ENCODE measurements at places on chromosomes 16 and 17.
A peak's percentile ranks its signal among the peaks of the same experiment; 100 is the strongest.

GRCh38 chr17:66956941-66957340, 7.6 kb upstream of the CACNG4 start:
- DNase-seq: no peak

GRCh38 chr17:66783656-66784381, 51.1 kb upstream of the CACNG5 start:
- DNase-seq: no peak

DNA sequence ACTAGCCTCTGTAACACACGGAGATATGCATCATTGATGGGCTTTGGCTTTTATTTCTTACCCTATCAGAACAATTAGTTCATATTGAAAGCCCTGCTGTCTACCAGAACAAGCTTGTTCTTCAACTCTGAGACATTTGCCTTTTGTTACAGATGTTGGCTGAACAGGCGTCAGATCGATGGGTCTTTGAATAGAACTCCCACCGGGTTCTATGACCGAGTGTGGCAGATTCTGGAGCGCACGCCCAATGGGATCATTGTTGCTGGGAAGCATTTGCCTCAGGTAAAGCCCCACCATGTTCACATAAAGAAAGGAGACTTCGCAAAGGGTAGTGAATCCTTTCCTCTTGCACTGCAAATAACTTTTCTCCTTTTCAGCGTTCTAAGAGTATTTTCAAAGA, 232.1 kb downstream of the PHKB start:
- no peak for DNase-seq

- DNase-seq: no peak
Measured at GRCh38 chr17:41799366-41799765, 12.4 kb downstream of the P3H4 start.

DNA sequence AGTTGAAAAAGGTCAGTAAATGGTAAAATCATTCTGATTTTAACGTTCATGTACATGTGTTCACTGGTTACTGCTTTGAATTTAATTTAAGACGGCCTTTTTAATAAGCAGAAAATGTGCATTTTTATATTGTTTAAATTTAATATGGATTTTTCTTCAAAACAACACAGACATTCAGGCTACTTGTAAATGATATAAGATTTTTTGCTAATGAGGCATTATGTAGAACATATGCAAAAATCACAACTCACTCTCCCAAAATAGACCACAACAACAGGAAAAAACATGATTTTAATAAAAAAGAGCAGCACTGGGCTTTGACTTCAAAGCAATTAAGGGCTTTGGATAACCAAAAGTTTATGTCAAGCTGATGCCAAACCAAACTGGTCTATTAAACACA, 22.3 kb downstream of the RPGRIP1L start:
- no peak for DNase-seq

DNA sequence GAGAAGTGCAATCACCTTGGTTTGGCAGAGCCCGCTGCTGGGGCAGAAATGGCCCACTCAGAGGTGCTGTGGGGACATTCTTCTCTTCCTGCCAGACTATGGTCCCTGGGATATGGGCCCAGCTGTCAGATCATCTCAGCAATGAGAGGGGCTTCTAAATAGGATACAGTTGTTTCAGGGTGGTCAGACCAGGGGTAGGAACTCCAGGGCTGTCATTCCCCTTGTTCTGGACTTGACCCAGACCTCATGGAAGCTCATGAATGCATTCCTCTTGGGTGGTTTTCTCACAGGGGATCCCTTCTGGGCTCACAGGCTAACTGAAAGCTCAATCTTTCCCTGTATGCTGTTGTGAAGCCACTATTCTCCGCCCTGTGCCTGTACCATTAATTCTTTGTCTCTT, 347.2 kb downstream of the SLC39A11 start:
- DNase-seq: no peak

DNA sequence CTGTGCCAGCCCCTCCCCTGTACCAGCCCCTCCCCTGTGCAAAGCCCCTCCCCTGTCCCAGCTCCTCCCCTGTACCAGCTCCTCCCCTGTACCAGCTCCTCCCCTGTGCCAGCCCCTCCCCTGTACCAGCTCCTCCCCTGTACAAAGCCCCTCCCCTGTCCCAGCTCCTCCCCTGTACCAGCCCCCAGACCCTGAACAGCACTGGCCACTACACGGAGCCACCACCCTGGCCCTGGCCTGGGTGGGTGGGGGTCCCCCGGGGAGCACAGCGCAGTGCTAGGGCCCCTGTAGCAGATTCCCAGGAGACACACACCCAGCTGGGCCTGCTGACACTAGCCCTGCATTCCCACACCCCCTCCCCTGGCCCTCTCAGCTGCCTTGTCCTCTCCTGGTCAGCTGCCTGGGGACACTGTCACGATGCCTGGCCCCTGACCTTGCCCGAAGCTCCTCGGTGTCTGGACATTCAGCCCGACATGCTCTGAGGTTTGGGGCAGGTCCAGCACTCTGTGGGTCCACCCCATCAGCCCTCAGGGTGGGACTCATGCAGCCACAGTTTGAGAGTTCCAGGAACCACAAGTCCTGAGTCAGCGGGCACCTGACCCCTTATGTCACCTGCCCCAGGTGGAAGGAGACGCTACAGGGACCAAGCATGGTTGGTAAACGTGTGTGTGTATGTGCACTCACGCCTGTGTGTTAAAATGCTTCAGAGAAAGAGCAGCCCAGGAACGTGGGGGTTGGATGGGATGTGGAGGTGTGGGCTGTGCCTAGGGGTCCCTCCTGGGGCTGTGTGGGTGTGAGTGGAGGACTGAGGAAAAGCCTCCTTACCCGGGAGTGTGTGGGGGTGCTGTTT, 114.2 kb downstream of the METRNL start:
- DNase-seq: no peak

DNA sequence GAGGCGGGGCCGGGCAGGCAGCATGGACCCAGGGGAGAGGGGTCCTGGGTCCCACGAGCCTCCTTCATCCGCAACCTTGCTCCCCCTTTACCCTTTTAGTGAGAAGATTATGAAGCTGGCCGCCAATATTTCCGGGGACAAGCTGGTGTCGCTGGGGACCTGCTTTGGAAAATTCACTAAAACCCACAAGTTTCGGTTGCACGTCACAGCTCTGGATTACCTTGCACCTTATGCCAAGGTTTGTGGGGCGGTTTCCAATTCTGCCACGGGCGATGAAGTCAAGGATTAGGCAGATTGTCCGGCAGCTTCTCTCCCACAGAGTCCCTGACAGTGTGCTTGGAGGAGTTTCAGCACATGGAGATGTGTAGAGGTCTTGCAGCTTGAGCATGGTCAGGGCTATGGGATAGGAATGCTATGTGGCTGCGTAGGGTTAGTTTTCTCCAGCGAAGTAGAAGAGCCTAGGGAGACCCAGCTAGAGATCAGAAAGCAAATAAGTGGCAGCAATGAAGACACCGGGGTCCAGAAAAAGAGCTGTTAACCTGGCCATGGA, 598 bp downstream of the NIP7 start:
- DNase-seq: peak; percentile 13

- DNase-seq: no peak
Measured at GRCh38 chr17:20032636-20033035, 23.5 kb downstream of the SPECC1 start.

DNA sequence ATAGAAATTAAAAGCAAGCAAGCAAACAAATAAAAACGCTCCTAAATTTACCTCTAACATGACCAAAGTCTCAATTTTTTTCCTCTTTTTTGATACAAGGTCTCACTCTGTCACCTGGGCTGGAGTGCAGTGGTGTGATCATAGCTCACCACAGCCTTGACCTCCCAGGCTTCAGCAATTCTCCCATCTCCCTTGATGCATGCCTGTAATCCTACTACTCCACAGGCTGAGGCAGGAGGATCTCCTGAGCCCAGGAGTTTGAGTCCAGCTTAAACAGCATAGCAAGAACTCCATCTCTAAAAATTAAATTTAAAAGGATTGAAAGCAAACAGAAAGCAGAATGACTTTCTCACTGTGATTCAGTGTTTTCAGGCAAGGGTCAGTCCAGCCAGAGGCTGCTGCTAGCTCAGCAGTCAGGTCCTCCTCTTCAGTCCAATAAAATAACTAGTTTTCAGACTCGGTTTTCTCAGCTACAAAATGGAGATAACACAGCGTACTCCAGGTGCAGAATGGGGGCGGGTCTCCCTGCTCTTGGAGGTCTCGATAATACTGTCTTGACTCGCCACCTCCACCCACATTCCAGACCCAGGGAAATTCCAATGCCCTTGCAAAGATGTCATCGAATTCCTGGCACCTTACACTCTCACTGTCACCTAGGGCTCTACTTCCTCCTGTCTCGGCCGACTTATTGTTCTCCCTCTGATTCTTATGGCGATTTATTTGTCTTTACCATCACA, 20.7 kb upstream of the MRTFB start:
- no peak for DNase-seq

- no peak for DNase-seq
Measured at GRCh38 chr16:1261131-1261892, 5.4 kb downstream of the TPSD1 start.

- no peak for DNase-seq
Measured at GRCh38 chr17:79840269-79840988, 1.2 kb upstream of the CBX4 start.

DNA sequence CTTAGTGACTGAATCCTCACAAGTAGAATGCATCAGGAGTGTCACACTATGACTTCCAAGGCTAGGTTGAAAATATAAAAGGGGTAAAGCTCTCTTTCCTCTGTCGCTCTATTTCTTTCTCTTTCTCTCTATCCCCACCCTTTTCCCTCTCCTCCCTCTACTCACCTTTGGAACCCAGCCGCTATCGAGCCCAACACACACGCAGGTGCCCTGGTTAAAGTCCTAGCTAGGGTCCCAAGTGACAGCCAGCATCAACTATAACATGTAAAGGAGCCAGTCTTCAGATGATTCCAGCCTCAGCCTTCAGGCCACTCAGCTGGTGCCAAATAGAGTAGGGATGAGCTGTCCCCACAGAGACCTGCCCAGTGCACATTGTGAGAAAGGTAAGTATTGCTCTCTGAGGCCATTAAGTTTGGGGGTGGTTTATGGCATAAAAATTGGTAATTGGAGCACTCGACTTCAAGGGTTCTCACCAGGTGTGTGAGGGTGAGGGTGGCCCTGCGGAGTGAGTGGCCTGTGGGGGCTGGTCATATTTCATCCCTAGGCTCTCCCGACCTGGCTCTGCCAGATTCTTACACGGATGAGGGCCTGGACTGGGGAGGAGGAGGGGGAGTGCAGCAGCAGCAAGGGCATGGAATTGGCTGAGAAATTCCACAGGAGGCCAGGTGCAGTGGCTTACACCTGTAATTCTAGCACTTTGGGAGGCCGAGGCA, 14.9 kb upstream of the C16orf54 start:
- no peak for DNase-seq

- peak; percentile 29 for DNase-seq
Measured at GRCh38 chr17:74280093-74280513, 6.1 kb downstream of the DNAI2 start.

- DNase-seq: no peak
Measured at GRCh38 chr16:20380782-20381181, 23.8 kb downstream of the PDILT start.
